ENCODE measurements at places on chromosomes 4 and X. TPM values are rescaled to one million over a fixed set of nuclear protein-coding genes. Genes with fewer than 3 reads are reported as not detected.

DNA sequence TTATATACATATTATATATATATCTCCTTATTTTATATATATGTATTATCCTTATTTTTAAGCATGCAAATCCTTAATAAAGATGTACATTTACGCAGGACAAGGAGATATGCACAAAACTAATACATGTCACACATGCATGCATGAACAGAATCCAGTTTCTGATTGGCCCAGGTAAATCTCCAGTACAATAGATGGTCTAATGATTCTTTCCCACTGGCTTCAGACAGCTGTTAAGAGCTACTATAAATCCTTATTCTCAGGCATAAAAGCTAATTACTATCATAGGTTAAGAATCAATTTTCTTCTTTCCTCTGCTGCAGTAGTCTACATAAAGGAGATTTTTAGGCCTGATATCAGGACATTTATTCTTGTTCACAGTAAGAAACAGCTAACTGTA, 689.8 kb downstream of the KCTD8 start:
- no peak overlapping the region for H3K27ac ChIP-seq
- no peak overlapping the region for H3K4me3 ChIP-seq
- DNase-seq = no peak
- no peaks in the 10 kb centered on the region for H3K36me3 ChIP-seq
- H3K4me1 ChIP-seq = no peaks in the 10 kb centered on the region
- no peaks in the 10 kb centered on the region for H3K27me3 ChIP-seq

BGN gene
- not detected for total RNA-seq

DNA sequence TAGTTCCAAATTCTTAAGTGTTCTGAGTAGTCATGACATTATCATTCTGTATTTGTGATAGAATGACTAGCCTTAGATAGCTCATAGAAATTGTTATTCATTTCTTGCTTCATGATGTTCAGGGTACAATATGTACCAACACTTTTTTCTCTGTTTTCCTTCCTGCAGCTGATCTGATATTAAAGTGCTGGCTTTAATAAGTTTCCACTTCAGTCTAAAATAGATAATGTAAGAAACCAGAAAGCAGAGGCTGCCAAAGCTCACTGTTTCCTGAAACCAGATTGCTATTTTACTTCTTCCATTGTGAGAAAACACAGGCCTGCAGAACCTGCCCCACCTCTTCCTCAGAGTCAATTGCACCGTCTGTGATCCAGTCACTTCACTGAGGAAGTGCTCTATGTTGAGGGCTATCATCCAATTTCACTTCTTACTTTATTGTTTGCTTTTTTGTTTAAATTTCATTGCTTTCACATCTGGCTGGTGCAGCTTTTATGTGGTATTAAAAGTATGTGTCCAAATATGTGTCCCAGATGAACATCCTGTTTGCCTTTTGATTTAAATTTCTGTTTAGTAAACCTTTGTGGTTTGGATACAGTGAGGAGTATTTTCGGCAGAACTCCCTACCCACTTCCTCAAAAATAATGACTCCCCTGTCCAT, 652.1 kb downstream of the ANKRD50 start:
- no peak for DNase-seq
- H3K36me3 ChIP-seq = no peaks in the 10 kb centered on the region
- no peak overlapping the region for H3K27ac ChIP-seq
- no peaks in the 10 kb centered on the region for H3K4me1 ChIP-seq
- H3K4me3 ChIP-seq = no peak overlapping the region
- no peaks in the 10 kb centered on the region for H3K27me3 ChIP-seq

MAGEA2 gene
- total RNA-seq = not detected

All from activated CD4-positive, alpha-beta memory T cell treated with anti-CD3 and anti-CD28 coated beads, Interleukin-2, amount 10 ng/mL, durations not matched to agents 7 days and 5 days (primary cell).